ENCODE measurements at places on chromosomes 5 and 9.

DNA sequence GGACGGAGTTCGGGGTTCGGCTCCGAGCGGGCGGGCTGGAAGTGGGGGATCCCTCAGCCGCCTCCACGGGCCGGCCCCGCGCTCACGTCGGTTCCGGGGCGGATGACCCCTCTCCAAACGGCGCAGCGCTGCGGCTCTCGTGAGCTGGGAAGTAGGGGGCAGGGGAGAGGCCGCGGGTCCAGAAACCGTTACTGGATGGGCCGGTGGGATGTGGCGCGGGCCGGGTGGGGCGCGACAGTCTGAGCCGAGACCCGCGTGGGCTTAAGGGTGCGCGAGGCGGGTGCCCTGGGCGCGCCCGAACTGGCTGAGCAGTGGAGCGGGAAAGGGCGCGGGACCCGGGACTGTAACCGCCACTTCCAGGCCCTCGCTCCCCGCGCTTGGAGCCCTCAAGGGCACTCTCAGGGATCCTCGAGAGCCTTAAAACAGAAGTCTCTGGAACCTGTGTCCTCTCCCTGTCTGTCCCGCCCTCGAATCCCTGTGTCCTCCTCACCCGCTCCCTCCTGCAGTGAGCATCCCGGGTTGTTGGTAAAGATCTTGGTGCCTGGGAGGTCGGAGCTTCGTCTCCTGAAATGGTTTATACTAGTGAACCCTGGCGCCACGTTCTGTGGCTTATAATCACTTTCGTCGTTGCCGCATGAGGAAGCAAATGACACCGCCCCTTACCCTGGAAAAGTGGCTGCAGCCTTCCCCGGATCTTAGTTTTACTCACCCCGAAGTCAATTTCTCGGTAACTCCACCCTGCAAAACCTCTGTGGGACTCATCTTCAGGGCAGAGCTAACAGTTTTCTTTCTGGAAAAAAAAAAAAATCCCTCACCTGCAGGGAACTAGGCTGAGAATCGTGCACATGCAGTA lies 571 bp upstream of the MARCHF11 start:
- no peaks in the 10 kb centered on the region for H3K36me3 ChIP-seq
- no peak overlapping the region for H3K27ac ChIP-seq
- DNase-seq = peak; percentile 56
- peaks cover 39% of the 10 kb centered on the region for H3K27me3 ChIP-seq
- no peaks in the 10 kb centered on the region for H3K4me1 ChIP-seq

GRCh38 chr9:72346333-72346732 lies 18.7 kb downstream of the ZFAND5 start:
- DNase-seq = no peak
- no peaks in the 10 kb centered on the region for H3K36me3 ChIP-seq

DNA sequence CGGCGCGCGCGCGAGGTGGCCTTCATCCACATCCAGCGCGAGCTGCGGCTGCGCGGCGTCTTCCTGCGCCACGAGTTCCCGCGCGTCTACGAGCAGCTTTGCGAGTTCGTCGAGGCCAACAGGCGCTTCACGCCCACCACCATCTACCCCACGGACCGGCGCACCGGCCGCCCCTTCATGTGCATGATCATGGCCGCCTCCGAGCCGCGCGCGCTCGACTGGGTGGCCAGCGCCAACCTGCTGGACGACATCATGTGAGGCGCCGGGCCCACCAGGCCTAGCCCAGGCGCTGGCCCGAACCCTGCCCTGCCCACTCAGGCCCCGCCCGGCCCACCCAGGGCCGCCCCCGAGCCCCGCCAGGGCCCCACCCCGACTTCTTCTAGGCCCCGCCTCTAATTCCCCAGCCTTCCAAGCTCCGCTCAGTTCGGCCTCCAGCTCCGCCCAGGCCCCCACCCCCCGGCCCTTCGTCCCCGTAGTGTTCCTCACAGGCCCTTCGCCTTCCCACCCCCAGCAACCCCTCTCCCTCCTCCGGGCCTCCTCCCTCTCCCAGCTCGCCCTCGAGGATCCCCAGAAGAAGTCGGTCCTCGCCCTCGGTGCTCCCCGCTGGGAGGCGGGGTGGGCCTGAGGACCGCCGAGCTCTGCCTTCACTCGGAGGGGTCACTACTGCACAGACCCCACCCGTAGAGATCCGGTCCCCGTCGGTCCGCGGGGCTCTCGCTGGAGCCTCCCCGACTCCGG lies 2.0 kb upstream of the PHPT1 start:
- H3K4me1 ChIP-seq = peaks cover 36% of the 10 kb centered on the region
- peak; percentile 87 for DNase-seq
- H3K27ac ChIP-seq = peak overlapping the region; percentile 87

- peaks cover 50% of the 10 kb centered on the region for H3K36me3 ChIP-seq
- no peaks in the 10 kb centered on the region for H3K27me3 ChIP-seq
- DNase-seq = no peak
- H3K27ac ChIP-seq = no peak overlapping the region
- no peak overlapping the region for H3K4me3 ChIP-seq
- peaks cover 40% of the 10 kb centered on the region for H3K4me1 ChIP-seq
These were observed 4.5 kb downstream of the DCAF12 start for GRCh38 chr9:34121996-34122395.

DNA sequence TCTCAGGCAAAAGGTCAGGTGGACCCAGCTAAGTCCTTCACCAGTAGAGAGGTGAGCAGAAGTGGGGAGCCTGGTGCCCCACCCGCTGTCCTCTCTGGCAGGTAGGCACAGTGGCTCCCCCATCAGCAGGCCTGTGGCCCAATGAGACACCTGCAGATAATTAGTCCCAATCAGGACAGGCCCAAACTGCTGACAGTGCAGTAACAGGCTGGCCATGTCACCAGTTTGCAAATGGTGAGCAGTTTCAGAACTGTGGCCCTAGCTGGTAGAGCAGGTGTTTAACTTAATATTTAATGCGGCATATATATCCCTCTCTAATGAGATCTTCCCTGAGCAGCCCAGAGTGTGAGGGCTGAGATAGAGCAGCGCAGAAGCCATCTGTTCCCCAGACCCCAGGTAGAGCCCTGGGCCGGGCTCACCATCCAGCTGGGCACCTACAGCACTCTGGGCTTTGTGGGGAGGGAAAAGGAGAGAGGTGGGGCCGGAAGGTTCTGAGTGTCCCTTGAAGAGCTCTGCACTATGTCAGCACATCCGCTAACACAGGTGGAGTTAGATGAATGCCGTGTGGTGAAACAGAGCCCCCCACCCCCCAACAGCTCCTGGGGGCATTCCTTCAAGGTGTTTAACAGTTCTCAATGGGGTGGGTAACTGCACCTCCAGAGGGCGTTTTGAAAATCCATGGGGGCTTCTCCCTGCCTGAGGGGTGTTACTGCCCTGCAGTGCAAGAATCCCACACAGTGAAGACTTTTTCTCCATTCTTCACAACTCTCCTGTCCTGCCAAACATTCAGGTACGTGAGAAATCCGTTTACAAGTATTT lies 120.5 kb downstream of the PAX5 start:
- no peak for DNase-seq
- no peak overlapping the region for H3K27ac ChIP-seq
- no peaks in the 10 kb centered on the region for H3K36me3 ChIP-seq

DNA sequence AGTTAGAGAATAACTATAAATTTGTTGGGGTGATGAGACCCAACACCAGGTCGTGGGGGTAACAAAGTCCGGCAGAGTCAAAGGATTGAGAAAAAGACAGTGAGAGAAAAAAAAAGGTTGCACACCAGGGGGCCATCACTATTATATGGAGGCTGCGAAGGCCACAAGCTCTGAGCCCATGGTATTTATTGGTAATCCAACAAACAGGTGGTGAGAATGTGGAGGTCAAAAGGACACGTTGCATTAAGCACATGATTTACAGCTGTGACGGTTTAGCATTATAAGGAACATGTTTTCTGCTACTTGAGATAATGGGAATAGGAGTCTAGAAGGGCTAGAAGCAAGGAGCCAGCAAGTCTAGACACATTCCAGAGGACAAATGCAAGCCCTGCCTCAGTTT lies 2202.2 kb upstream of the C9orf72 start:
- no peaks in the 10 kb centered on the region for H3K27me3 ChIP-seq
- H3K27ac ChIP-seq = no peak overlapping the region
- H3K4me1 ChIP-seq = no peaks in the 10 kb centered on the region
- no peaks in the 10 kb centered on the region for H3K36me3 ChIP-seq

GRCh38 chr5:126742425-126742824 lies 34.5 kb upstream of the LMNB1 start:
- no peaks in the 10 kb centered on the region for H3K36me3 ChIP-seq
- H3K27ac ChIP-seq = no peak overlapping the region
- H3K4me1 ChIP-seq = no peaks in the 10 kb centered on the region
- no peak overlapping the region for H3K4me3 ChIP-seq
- H3K27me3 ChIP-seq = no peaks in the 10 kb centered on the region

DNA sequence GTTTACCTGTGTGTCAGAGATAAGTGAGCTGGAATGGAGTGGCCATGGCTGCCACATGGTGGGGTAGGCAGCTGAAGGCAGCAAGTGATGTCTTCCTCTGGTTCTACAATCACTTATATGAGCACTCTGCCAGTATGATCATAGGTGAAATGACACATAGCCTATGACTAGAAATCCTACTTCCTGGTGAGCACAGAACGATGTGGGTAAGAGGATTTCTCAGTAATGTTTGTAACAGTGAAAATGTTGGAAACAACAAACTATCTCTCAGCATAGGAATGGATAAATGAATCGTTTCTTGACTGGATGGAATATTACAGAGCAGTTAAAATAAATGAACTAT lies 187.0 kb upstream of the S1PR3 start:
- no peak for DNase-seq
- H3K36me3 ChIP-seq = no peaks in the 10 kb centered on the region
- H3K27me3 ChIP-seq = no peaks in the 10 kb centered on the region
- H3K27ac ChIP-seq = no peak overlapping the region
- H3K4me3 ChIP-seq = no peak overlapping the region

- H3K36me3 ChIP-seq = no peaks in the 10 kb centered on the region
- H3K27me3 ChIP-seq = no peaks in the 10 kb centered on the region
- no peaks in the 10 kb centered on the region for H3K4me1 ChIP-seq
- no peak for DNase-seq
- no peak overlapping the region for H3K4me3 ChIP-seq
These were observed 576.5 kb upstream of the EDIL3 start for GRCh38 chr5:84961193-84961592.

DNA sequence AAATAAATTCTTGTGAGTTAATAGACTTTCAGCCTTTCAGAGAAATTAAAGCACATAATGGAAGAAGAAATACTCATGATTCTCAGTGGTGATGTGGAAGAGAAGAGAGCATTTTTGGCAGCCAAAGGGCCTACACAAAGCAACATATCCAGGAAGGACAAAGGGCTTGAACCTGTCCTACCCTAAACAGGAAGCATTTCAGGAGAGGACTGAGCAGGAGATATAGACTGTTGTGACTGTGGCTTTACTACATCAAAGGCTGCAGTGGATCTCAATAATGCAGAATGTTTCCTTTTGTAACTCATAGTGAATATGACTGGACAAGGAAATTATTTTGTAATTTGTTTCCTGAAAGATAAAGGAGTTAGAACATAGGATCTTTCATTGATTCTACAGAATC lies 1.3 kb upstream of the PARP8 start:
- H3K36me3 ChIP-seq = no peaks in the 10 kb centered on the region
- H3K4me1 ChIP-seq = peaks cover 15% of the 10 kb centered on the region
- H3K27me3 ChIP-seq = no peaks in the 10 kb centered on the region
- no peak for DNase-seq
- no peak overlapping the region for H3K4me3 ChIP-seq
- peak overlapping the region; percentile 99 for H3K27ac ChIP-seq

- no peak for DNase-seq
- H3K36me3 ChIP-seq = no peaks in the 10 kb centered on the region
- no peaks in the 10 kb centered on the region for H3K27me3 ChIP-seq
- H3K27ac ChIP-seq = no peak overlapping the region
- H3K4me3 ChIP-seq = no peak overlapping the region
These were observed 79.8 kb downstream of the BARX1 start for GRCh38 chr9:93875330-93875729.

DNA sequence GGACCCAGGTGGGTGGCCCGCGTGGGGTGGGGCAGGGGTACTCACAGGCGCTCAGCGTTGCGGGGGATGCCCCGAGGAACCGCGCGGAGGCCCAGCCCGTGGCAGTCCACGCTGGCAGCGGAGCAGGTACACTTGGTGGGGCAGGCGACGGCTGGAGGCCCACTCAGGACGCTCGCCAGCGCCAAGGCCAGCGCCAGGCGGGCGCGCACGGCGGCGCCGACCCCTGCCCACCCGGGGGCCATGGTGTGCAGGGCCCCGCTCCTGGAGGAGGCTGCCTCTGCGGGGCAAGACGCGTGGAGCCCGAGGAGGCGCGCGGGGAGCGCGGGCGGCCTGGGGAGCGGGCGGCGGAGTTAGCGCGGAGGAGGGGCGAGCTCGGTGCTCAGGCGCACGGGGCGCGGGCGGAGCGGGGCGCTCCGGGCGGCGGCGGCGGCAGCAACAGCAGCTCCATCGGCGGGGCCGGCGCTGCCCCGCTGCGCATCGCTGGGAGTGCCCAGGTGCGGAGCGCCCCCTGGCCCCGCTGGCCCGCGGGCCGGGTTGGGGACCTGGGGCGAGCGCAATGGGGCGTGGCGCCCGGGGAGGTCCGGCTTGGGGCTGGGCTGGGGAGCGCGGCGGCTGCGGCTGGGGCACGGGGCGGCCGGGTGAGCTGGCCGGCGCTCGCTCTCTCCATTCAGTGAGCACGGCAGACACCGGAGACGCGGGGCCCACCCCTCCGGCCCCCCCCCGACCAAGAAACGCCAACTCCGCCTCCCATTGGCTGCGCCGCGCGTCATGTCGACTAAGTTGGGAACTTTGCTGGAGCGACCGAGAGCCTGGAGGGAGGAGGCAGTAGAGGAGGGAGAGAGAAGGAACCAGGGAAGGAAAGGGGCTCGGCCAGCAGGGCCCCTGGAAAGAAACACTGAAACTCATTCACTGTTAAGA lies at the start of gene SLIT3:
Gene SLIT3 (minus strand): TSS at position 672 of the 918 bp plus-strand sequence. CDS start 430 bp downstream, at position 242.
- peak within 1 kb of the TSS; percentile 74 for H3K27ac ChIP-seq
- peak; percentile 69 for DNase-seq
- H3K4me1 ChIP-seq = no peaks in the 10 kb centered on the region
- peak within 1 kb of the TSS; percentile 53 for H3K4me3 ChIP-seq
- peaks cover 41% of the 10 kb centered on the region for H3K27me3 ChIP-seq

- no peaks in the 10 kb centered on the region for H3K27me3 ChIP-seq
- DNase-seq = no peak
- H3K36me3 ChIP-seq = peaks cover 32% of the 10 kb centered on the region
- peak overlapping the region; percentile 10 for H3K4me3 ChIP-seq
These were observed 90.0 kb downstream of the DOCK8 start for GRCh38 chr9:304519-305185.

GRCh38 chr9:129884220-129885017 lies 49.2 kb downstream of the USP20 start:
- H3K27ac ChIP-seq = peak overlapping the region; percentile 88
- H3K4me3 ChIP-seq = peak overlapping the region; percentile 48
- H3K27me3 ChIP-seq = no peaks in the 10 kb centered on the region
- H3K4me1 ChIP-seq = peaks cover 36% of the 10 kb centered on the region
- DNase-seq = peak; percentile 97

GRCh38 chr5:94422812-94423211 lies 195.6 kb downstream of the KIAA0825 start:
- H3K4me3 ChIP-seq = no peak overlapping the region
- H3K4me1 ChIP-seq = no peaks in the 10 kb centered on the region
- DNase-seq = no peak
- H3K27me3 ChIP-seq = no peaks in the 10 kb centered on the region
- no peak overlapping the region for H3K27ac ChIP-seq
